ENCODE measurements at places on chromosomes 1 and 21. TPM values are rescaled to one million over a fixed set of nuclear protein-coding genes. Genes with fewer than 3 reads are reported as not detected.

- no peak for DNase-seq
Observed at GRCh38 chr1:71041806-71042205, 5.8 kb downstream of the PTGER3 start.

GRCh38 chr1:155591770-155592169 lies 18.2 kb upstream of the MSTO1 start:
- DNase-seq = no peak

GRCh38 chr1:60857851-60858250 lies 224.5 kb upstream of the NFIA start:
- DNase-seq = no peak

DNA sequence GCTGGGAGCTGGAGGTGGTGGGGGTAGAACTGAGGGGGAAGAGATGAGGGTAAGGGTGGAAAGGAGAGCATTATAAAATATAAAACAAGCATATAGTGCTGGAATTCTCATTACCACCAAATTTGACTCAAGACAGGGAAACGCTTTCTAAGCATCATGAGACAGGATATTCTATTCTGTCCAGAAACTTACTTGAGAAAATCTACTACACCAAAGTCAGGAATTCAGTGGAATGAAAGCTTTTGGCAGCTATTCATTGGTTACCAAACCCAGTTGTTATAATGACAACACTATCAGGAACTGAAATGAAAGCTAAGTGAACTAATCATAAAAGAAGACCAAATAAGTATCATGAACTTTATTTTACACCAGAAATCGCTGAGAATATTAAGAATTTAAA lies 14.5 kb downstream of the AIDA start:
- DNase-seq = no peak

GRCh38 chr1:184972315-184973055 lies 1.8 kb downstream of the NIBAN1 start:
- no peak for DNase-seq

DNA sequence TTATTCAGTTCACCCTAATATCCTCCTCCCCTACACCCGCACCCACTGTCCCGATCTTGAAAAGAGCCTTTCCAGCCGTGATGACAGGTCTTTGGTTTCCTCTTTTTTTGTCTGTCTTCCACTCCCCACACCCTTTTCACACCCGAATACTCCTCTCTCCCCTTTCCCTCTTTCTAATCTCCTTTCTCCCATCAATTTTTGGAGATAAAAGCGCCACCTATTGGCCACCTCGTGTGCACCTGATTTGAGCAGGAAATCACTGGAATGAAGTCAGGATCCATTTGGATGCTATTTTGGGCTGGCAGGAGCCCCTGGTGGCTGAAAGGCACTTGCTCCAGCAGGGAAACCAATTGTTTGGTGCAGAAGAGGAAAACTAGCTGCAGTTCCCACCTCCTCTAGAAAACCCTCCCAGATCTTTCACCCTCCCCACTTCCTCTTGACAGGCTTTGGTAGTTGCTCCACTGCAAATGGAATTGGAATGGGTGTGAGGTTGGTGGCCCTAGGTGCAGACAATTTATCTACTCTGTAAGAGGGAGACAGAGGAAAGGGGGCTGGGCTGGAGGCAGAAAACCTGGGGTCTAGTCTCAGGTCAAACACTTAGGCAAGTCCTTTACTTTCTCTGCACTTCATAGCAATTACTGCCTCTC lies 8.4 kb downstream of the FOXE3 start:
- no peak for DNase-seq

GRCh38 chr1:67754526-67754920 lies 69.5 kb downstream of the GADD45A start:
- DNase-seq = no peak

GRCh38 chr1:222713091-222713961 lies 962 bp downstream of the BROX start:
- DNase-seq = peak; percentile 94

DNA sequence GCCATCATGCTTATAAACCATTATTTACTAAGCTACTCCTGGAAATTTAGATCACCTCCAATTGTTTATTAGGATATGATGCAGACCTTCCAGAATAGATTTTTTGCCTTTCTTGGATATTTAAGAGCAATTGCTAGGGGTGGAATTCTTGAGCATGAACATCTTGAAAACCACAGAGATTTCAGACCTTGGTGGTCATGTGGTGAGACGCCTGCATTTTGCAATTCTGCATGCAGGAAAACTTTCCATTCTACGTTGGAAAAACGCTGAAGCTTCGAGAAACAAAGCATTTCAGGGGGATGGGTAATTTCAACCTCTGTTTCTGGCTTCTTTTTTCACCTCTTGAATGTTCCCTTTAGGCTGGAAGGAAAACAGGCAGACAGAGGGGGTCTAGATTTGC lies 596.3 kb downstream of the KIF26B start:
- DNase-seq = no peak

GRCh38 chr1:54565113-54565501 lies 17.1 kb downstream of the ACOT11 start:
- DNase-seq = no peak

- DNase-seq = no peak
Observed at GRCh38 chr1:110048923-110049601, 14.6 kb downstream of the STRIP1 start.

- no peak for DNase-seq
Observed at GRCh38 chr1:21912038-21912758, 24.9 kb downstream of the HSPG2 start.

DNA sequence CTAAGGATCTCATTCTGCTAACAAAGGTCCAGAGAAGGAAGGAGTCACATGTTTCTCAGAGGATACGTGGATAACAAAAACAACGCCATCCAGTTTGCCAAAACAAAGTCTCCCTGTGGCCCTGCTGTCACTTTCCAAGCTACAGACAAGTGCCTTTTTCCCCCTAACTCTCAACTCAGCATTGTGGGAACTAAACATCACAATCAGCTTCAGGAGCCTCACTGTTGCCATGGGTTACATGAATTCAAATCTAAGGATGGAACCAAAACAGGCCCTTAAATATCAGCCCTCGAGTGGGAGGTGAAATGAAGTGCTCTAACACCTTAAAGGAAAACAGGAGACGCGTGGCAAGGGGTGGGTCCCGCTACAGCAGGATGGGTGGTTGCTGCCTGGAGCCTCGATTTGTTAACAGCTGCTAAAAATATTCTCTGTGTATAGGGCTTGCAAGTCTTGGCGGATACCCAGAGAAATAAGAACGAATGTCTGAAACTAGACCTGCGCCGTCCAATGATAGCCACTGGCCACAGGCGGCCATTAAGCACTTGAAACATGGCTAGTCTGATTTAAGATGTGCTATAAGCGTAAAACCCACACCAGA lies 66.4 kb upstream of the SOD1 start:
- no peak for DNase-seq

GRCh38 chr21:42499444-42500112 lies 3.6 kb upstream of the RSPH1 start:
- DNase-seq = no peak

DNA sequence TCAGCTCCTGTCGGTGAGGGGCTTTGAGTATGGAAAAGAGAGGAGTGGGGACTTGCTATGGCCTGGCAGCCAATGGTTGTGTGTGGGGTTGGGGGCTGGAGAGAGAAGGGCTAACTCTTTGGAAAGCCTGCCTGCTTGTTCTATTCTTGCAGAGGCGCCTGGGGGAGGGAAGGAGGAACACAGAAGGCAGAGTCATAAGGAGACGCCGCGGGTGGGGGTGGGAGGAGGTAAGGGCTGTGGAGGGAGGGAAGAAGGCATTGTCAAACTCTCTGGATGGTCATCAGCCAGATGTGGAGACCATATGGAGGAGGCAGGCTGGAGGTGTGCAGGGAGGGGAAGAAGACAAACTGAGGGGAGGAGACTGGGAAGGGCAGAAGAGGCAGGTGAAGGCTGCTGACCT lies 70.0 kb downstream of the PLXNA2 start:
- DNase-seq = no peak

DNA sequence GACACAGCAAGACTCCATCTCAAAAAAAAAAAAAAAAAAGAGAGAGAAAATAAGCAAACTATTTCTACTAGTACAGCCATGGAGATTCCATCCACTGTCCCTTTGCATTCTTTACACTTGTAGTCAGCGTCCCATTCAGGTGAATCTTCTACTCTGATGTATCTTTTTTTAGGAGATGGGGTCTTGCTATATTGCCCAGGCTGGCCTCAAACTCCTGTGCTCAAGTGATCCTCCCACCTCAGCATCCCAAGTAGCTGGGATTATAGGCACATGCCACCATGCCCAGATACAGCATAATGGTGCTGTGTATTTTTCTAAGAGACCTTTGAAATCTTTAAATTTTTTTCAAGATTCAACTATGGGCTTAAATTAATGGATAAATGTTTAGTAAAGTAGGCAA lies 8.1 kb upstream of the CENPL start:
- no peak for DNase-seq

The HES4 gene
- 70.4 TPM for total RNA-seq

The TPTE gene
- not detected for total RNA-seq

The ZMPSTE24 gene
- total RNA-seq = 14.9 TPM

The SLC16A4 gene
- 0.46 TPM for total RNA-seq

The HSPA6 gene
- 4.2 TPM for total RNA-seq

The S100A7A gene
- total RNA-seq = not detected

The OR2M3 gene
- total RNA-seq = not detected

The FCN3 gene
- total RNA-seq = not detected

The GRHL3 gene
- 141 TPM for total RNA-seq
